ENCODE measurements at places on chromosomes 4 and X.
A peak's percentile ranks its signal among the peaks of the same experiment; 100 is the strongest.

DNA sequence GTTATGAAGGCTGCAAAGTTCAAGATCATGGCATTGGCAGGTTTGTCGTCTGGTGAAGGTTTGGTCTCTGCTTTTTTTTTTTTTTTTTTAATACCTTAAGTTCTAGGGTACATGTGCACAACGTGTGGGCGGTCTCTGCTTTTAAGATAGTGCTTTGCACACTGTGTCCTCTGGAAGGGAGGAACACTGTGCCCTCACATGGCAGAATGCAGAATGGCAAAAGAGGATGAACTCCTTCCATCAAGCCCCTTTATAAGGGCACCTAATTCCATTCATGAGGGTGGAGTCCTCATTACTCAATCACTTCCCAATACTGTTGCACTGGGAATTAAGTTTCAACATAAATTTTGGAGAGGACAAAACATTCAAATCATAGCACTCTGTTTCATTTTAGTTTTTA lies 101.4 kb downstream of the GLRA2 start:
- DNase-seq = no peak

GRCh38 chr4:146407669-146408084 lies 114.1 kb downstream of the SLC10A7 start:
- no peak for DNase-seq

- no peak for DNase-seq
Measured at GRCh38 chrX:112761242-112762207, 79.1 kb downstream of the AMOT start.

- no peak for DNase-seq
Measured at GRCh38 chrX:129761596-129761995, 18.2 kb upstream of the SASH3 start.

- DNase-seq = no peak
Measured at GRCh38 chr4:77050962-77051361, 24.8 kb downstream of the CCNI start.

DNA sequence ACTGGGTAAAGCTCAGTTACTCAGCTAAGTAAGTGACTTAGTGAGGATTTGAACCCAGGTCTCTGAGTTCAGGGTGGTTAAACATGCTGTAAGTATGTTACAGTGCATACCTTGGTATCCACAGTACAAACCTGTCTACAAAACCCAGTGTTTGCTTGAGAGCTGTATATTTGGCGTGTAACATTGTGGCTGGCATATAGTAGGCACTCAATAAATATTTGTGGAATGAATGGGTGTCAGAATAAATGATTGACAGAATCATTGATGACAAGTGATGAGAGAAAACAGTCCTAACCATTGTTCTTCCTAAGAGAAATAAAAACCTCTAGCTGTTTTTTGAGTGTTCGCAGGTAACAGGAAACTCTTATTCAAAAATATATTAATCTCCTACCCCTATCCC lies 79.7 kb upstream of the BCOR start:
- DNase-seq = no peak

DNA sequence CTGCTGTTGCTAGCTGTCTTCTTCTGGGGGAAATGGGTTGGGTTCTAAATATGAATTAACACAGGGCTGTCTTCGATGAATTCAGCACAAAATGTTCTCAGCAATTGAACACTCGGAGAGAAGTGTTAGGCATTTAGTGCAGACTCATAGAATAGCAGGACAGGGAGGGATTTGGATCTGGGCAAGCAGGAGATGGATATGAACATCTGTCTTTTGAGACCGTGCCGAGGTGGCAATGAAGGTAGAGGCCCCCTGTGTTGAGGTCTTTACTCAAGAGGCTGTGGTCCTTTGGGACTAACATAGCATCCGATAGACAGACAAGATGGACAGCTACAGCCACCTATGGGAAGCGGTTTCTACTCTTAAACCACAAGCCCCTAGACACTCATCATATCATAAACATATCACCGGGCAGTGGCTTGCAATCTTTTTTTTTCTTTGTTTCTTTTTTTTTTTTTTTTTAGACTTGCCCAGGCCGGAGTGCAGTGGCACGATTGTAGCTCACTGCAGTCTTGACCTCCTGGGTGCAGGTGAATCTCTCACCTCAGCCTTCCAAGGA lies 6.7 kb downstream of the CD99 start:
- no peak for DNase-seq

- no peak for DNase-seq
Measured at GRCh38 chr4:101217353-101218031, 129.8 kb downstream of the PPP3CA start.

DNA sequence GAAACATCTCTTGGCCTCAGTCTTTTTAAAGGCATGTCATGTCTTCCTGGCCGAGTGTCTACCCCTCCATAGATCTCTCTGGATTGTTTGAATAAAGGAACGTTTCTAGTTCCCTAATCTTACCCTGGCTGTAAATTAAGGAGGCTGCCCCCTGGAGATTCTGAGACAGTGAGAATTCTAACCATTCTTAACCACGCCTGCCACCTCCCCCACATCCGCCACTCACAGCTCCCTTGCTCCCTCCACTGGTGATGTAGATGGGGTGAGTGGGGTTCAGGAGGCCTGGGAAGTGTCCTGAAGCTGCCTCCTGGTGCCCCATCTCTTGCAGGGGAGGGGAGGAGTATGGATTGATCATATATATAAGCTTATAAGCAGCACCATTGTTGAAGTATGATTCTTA lies 48.0 kb upstream of the TRIM2 start:
- no peak for DNase-seq

GRCh38 chr4:3062471-3062870 lies 11.9 kb downstream of the HTT-AS start:
- no peak for DNase-seq

DNA sequence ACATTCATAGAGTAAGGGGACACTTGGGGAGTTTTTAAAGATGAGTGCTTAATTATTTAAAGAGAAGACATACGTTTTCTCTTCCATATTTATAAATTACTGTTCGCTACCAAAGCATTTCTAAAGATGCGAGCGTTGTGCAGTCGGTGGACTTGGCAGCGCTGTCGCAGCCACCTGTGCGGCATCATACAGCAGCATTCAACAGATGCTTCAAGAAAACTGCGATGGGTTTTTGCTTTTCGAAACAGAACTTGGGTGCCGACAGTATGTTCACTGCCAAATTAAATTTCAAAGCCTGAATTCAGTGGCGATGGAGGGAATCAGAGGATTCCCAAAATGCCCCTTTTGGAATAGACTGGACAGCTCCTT lies 1.6 kb upstream of the HTR2C start:
- no peak for DNase-seq

GRCh38 chr4:145231906-145232700 lies 51.7 kb upstream of the OTUD4 start:
- no peak for DNase-seq

- DNase-seq = no peak
Measured at GRCh38 chr4:53477636-53478035, 100.2 kb downstream of the FIP1L1 start.

- DNase-seq = no peak
Measured at GRCh38 chrX:29862126-29862677, 353.2 kb upstream of the MAGEB2 start.

GRCh38 chr4:135249024-135249423 lies 1047.4 kb upstream of the PABPC4L start:
- DNase-seq = no peak

GRCh38 chrX:137354851-137355250 lies 211.1 kb upstream of the ZIC3 start:
- no peak for DNase-seq

DNA sequence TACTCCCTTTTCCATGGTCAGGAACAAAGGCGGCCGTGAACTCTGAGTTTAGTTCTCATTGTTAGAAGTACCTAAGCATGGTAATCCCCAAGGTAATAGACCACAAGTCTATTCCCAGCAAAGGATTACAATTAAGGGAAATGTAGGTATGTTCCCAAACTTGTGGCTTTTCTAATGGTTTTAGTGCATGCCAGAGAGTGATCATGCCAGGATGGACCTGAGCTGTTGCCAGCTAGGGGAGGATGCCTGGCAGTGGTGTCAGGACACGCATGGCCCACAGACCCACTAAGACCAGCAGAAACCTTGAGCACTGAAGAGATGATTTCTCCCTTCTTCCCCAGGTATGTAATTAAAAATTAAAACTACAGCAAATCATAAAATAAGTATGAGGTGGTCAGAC lies 60.8 kb downstream of the COQ2 start:
- no peak for DNase-seq

DNA sequence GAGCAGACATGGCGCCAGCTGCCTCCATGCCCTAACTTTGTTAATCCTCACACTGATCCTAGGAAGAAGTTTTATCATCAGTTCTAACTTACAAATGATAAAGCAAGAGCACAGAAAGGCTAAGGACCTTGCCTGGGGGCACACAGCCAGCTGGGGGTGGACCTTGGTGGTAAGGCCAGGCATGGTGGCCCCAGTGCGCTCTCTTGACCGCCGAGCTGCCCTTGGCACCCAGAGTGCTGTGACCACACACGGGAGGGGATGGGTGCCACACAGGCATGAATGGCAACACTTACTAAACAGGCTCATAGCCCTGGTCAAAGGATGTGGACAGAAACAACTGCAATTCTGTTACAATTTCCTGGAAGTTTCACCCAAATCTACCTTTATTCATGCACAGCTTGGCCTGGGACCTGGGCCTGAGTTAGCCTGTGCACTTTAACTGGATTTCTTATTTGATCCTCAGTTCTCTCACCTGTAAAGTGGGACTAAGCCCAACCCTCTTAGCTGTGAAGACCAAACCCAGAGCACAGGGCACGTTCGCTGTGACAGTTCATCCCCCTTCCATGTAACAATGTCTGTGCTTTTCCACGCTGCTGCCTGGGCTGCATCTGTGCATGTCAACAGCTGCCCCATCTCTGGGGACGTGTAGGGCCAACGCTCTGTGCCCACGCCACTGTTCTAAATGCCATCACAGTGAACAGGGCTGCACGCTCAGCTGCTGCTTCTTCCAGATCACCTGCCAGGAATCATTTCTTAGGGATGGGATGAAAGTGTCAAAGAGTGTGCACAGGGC lies 44.8 kb downstream of the ACOX3 start:
- no peak for DNase-seq

GRCh38 chr4:141216002-141216761 lies 4.5 kb upstream of the ZNF330 start:
- DNase-seq = no peak

DNA sequence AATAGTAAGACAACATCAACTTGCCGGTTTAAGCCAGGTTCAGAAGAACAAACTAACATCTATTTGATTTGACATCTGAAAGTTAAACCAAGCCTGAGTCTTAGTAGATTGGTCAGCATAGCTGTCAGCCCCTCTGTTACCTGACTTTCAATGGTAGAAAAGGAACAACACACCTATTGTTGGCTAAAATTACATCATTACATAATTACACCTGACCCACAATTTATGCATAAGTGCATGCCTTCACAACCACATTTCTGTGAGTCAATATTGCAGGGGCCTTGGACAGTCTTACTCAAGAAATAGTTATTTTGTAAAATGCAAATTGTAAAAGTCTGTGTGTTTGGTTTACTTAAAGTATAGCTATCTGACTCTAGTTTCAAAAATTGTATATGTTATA lies 36.2 kb downstream of the EGFL6 start:
- DNase-seq = no peak

- no peak for DNase-seq
Measured at GRCh38 chrX:44392767-44393166, 49.3 kb upstream of the EFHC2 start.

GRCh38 chrX:69556060-69557011 lies 52.2 kb downstream of the NALF2 start:
- no peak for DNase-seq

- DNase-seq = peak; percentile 30
Measured at GRCh38 chrX:54807524-54808108, at the start of gene MAGED2. TSS of gene MAGED2 (plus strand) at chrX:54807745. CDS start at chrX:54809332, 1,587 bp downstream.

DNA sequence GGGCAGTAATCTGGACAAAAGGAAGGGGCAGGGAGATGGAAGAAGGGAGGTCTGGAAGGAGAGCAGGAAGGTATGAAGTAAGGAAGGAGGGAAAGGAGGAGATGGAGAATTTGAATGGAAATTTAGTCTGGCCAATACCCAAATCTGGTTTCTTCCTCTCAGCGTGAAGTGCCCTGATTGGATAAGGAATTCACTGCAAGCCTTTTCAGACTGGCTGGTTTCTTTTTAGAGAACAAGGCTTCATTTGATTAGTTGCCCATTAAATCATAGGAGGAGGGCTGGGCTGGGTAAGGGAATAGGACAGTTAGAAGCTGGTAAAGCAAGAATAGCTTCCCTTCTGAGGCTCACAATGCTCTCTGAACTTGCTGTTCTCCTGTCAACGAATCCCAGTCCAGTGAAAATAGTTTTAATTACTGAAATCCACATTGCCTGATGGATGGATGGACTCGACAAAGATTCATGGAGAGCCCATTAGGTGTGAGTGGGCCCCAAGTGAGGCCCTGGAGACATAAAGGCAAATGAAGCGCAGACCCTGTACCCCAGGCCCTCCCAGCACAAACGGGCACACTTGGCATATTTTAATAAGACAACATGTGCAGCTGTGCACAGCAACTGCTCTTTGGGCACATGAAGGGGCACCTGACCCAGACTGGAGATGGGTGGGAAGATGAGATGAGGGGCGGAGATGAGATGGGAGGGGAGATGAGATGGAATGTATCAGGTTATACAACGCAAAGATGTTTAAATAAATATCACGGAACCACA lies 347.1 kb upstream of the GATB start:
- DNase-seq = no peak

DNA sequence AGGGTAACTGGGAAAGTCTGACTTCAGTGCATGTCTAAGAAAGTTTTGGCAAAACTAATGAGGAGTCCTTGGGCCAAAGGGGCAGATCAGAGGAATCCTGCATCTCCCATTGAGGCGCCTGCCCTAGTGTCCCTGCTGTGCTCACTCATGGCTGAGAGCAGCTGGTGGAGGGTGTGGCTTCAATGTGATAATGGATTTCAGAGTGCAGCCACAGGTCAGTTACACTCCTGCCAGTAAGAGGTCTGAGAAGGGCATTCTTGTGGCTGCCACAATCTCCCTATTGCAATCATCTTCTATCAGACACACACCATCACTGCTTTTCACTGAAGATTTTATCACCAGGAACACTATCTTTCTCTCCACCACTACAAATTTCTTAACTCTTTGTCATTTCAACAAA lies 457.1 kb downstream of the MID1IP1 start:
- DNase-seq = no peak

GRCh38 chrX:44874420-44875184 lies 1.6 kb downstream of the KDM6A start:
- peak; percentile 26 for DNase-seq

DNA sequence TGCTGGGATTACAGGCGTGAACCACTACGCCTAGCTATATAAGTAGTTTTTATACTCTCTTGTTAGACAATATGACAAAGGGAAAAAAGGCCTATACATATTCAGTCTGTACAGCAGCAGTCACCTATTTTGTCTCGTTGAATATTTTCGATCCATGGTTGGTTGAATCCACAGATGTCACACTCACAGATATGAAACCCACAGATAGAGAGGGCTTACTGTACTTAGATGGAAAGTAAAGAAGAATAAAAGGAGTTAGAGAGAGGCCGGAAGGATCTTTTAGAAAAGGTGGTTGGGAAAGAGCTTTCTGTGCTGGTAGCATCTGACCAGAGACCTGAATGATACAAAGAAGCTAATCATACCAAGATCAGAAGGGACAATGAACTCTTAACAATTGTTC lies 38.3 kb upstream of the SPINK2 start:
- DNase-seq = no peak

- DNase-seq = no peak
Measured at GRCh38 chr4:174714393-174715211, 114.4 kb downstream of the GLRA3 start.

Data from effector memory CD4-positive, alpha-beta T cell (primary cell).